ENCODE measurements at places on chromosomes 3 and 15.

DNA sequence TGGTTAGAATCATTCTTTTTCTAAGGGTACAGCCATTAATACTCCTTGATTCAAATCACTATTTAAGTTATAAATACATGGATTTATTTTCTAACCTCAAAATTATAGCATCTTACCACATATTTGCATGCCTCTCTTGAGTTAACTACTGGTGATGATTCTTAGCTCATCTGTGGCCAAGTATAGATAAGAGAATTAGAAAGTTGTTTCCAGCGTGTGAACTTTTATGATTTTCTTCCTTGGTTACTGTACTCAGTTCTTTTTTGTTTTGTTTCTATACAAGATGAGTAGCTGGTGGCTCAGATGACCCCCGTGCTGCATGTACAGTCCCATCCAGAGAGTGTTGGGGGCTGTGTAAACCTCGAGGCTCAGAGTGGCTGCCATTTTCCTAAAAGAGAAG lies 124.6 kb downstream of the IGF1R start:
- DNase-seq: no peak

GRCh38 chr3:116930786-116931185 lies 221.2 kb downstream of the TUSC7 start:
- no peak for DNase-seq

GRCh38 chr3:49700014-49700413 lies 10.7 kb downstream of the RNF123 start:
- DNase-seq: no peak

DNA sequence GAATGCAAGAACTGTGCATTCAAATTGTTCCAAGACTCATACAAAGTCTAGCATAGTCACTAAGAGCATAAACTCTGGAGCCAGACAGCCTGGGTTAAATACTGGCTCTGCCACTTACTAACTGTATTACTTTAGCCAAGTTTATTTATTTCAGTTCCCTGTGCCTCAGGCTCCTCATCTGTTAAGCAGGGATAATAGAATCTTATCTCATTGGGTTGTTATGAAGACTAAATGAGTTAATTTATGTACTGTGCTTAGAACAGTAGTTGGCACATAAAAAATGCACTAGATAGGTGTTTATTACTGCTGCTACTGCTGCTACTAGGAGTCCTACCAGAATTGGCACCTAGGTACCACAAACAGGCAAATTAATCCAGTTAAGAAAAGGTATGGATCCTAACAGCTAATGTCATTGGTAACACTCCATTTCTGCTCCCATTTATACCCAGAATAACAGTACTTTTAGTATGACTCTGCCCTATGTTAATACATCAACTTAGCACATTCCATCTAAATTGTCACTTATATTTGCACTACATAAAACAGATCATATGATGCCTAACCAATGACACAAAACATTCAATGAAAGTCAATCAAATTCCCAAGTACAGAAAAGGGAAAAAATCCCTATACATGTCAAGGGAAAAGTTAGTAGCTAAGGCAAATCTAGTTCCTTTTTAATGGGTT lies 45.7 kb downstream of the GSK3B start:
- no peak for DNase-seq

- DNase-seq: no peak
Measured at GRCh38 chr3:14138878-14139655, 14.2 kb downstream of the TMEM43 start.

- no peak for DNase-seq
Measured at GRCh38 chr15:69699096-69699495, 246.5 kb downstream of the RPLP1 start.

GRCh38 chr3:123119388-123119787 lies 52.6 kb downstream of the PDIA5 start:
- DNase-seq: no peak

GRCh38 chr15:31487811-31488436 lies 161.3 kb downstream of the KLF13 start:
- DNase-seq: peak; percentile 18

GRCh38 chr15:77446840-77447390 lies 26.2 kb downstream of the HMG20A start:
- no peak for DNase-seq

GRCh38 chr15:45719490-45719889 lies 84.7 kb downstream of the SQOR start:
- DNase-seq: no peak

DNA sequence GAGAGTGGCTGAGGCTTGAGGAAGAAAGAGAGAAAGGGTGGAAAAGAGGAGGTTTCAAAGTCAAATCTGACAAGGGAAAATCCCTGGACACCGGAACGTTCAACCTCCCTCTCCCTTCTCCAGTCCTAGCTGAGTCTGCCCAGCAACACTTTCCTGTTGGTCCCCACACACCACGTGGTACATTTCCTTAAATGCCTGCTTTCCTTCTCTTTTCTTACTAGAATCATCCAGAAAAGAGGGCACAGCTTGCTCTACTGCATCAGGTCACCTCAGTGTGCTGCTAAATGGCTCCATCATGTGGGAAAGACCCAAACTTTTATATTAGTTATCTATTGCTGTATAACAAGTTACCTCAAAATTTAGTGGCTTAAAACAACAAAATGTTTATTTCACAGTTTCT lies 181.2 kb downstream of the NECTIN3 start:
- no peak for DNase-seq

- no peak for DNase-seq
Measured at GRCh38 chr15:78050826-78051225, 26.7 kb downstream of the TBC1D2B start.

DNA sequence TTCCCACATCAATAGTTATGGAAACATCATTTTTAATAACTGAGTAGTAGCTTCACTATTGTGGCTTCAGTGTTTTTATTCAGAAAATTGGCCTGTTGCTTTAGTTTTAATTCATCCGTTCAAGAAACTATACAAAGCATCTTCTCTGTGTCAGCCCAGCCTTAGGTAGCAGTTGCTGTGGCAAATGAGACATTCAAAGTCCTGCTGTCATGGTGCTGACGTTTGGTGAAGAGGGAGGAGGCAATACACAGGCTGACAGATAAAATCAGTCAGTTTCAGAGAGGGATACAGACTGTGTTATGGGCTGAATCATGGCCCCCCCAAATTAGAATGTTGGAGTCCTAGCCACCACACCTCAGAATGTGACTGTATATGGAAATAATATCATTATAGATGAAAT lies 56.5 kb downstream of the SLC7A14 start:
- no peak for DNase-seq

- no peak for DNase-seq
Measured at GRCh38 chr3:23900744-23901143, 16.0 kb downstream of the NKIRAS1 start.

GRCh38 chr3:15102256-15102655 lies 3.3 kb upstream of the RBSN start:
- DNase-seq: peak; percentile 68

DNA sequence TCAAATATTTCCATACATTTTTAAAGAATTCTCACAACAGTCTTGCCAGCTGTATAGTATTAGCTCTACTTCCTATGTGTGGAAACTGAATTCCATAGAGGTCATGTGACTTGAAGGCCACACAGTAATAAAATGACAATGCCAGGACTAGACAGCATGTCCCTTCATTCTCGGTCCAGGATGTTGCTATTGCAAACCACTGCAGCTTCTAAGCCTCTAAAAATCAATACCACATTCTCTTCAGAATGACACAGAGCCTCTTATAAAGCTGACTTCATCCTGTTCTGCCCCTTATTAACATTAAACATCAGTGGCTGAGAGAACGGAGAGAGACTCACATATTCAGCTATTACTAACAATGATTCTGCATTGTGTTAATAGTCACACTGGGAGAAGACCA lies 240.3 kb upstream of the PEX5L start:
- no peak for DNase-seq

- DNase-seq: no peak
Measured at GRCh38 chr3:77256584-77257503, 216.9 kb downstream of the ROBO2 start.

GRCh38 chr15:68409736-68410370 lies 22.1 kb downstream of the ITGA11 start:
- DNase-seq: no peak

DNA sequence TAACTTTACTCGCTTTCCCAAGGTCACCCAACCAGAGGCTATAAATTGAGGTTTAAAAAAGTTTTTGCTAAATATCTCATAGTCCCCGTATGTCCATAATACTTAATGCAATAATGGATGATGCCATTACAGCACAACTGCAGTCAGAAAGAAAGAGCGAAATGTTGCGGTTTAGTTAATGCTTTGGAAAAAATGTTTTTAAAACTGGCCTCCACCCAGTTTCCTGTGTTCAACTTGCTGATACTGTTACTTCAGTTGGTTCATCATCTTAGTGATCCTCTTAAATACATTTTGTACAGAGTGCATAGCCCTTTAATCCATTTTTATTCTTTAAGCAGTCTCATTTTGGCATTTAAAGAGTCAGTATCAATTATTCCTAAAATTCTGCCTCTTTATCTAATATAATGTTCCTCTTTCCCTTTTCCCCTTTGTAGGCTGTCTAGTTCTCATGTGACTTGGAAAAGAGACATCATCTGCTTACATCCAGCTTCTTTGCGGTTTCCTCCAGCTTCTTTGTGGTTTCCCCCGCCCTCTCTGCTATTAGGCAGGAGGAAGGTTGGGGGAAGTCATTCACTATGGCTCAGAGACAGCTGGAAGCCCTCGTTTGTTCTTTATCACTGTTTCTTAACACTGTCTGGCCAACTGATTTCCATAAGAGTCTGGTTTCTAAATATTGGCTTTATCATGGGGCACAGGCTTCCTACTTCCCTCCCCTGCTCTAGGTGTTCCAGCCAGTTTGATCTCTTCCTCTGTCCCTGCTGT lies 154.3 kb downstream of the GOLIM4 start:
- DNase-seq: no peak

- DNase-seq: no peak
Measured at GRCh38 chr15:51327081-51327480, 11.3 kb downstream of the CYP19A1 start.

DNA sequence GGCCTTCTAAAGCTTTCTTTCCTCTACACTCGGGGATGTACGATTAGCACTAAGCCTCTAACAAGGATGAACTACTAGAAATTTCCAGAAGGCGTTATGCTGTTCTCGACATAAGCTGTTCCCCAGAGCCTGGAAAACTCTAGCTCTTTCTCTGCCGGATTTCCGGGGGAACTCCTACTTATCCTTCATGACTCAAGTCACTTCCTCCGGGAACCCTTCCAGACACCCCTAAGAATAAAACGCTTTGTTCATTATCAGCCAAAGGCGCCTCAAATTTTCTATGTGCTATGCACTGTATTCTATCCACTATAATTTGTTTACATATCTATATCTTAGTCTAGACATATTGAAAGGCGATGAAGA lies 455 bp upstream of the SNAP23 start:
- peak; percentile 79 for DNase-seq

DNA sequence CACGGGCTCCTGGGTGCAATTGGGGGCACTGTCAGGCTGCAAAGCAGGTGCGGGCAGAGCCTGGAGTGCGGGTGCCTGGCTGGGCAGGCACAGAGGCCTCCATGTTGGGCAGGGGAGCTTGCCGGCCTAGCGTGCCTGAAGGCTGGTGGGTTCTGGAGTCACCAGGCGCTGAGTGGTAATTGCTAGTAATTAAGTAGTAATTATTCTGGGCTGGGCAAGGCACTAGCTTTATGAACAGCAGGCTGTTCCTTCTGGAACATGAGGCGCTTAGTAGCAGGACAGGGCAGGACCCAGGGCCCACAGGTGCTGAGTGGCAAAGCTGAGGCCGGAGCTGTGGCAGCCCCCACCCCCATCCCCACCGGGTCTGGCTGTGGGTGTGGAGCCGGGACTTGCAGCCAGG lies 25.3 kb downstream of the PLXNA1 start:
- no peak for DNase-seq

DNA sequence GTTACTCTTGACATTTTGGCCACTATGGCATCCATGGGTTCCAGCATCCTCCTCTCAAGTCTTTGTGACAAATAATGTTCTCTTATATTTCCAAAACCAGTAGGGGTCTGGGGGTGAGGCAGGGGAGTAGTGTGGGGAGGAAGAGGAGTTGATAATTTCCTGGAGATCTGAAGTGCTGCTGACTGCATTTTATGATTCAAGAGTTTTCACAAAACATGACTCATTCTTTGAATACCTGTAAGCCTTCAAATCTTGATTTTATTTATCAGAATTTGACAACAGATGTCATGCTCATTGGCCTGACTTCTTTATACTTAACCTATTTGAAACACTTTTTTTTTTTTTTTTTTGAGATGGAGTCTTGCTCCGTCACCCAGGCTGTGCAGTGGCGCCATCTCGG lies 98.8 kb upstream of the PLXND1 start:
- DNase-seq: no peak

GRCh38 chr15:79370716-79371115 lies 59.8 kb downstream of the TMED3 start:
- no peak for DNase-seq

- peak; percentile 92 for DNase-seq
Measured at GRCh38 chr3:4983739-4984510, 4.7 kb downstream of the BHLHE40 start.

DNA sequence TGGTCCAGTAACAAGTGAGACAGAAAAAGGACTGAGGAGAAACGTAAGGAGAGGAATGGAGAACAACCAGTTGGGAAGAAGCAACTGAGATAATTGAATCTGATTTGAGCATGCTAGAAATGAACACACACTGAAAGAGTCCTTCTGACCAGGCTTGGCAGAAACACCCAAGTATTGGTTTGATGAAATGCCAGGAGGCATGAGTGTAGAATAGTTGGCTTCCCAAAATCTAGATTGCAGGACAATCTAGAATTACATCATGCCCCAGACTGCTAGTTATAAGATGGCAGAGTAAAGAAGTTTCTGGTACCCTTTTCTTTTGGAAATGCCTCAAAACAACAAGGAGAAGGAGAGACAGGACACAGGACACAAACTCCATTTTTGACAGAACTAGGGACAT lies 189.7 kb upstream of the STT3B start:
- DNase-seq: no peak

DNA sequence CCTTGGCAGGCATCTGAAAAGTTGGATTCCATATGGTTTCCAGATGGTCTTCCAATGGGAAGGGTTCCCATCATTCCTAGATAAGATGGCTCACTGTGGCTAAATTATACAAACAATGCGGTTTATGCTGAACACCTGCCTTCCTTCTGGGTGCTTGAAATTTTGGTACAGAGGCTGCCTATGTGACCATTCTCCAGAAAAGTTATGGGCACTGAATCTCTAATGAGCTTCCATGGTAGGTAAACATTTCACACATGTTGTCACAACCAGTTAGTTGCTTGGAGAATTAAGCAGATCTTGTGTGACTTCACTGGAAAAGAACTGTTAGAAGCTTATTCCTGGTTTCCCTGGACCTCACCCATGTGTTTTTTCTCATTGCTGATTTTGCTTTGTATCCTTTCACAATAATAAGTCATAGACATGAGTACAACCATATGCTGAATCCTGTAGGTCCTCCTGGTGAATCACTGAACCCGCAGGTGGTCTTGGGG lies 30.1 kb downstream of the PLOD2 start:
- no peak for DNase-seq

DNA sequence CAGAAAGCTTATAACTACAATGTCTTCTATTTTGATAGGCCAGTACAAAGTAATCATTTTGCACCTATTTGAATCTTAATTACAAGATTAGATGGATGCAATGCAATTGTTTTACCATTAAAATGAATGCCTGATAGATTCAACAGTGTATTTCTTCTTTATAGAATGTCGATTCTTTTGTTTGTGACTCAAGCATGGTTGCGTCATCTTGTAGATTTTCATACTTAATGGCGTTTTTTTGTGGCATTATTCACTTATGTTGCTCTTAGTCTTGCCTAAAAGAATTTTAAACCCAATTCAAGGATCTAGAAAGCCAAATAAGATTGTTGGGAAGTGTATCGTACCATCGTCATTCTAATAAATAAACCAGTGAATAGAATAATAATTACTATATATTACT lies 21.4 kb downstream of the ZBTB38 start:
- no peak for DNase-seq

GRCh38 chr3:140015741-140016140 lies 80.8 kb downstream of the CLSTN2 start:
- no peak for DNase-seq

Measured in lower leg skin (tissue), 4 donors.